ENCODE measurements at places on chromosomes 13 and 19.
A peak's percentile ranks its signal among the peaks of the same experiment; 100 is the strongest.

DNA sequence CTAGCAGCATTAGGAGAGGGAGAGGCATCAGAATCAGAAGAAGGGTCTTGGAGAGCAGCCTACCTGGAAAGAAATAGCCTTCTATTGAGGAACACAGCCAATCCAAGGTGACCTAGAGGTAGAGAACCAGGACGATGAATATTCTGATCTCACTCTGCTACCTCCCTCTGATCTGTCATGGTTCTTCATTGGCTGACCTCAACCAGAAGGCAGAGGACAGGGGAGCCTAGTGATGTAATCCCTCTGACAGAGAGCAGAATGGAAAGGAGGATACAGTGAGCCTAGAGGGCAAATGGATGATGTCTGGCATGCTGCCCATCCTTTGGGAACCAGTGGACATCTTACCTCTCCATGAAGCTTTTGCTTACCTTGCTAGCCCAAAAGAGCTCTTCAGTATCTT, 3.6 kb downstream of the ZNF507 start:
- no peak for DNase-seq

- no peak for DNase-seq
These were observed 1582.0 kb upstream of the PCDH20 start for GRCh38 chr13:62997696-62998095.

GRCh38 chr19:56689198-56689597, 17.6 kb upstream of the ZNF835 start:
- no peak for DNase-seq

DNA sequence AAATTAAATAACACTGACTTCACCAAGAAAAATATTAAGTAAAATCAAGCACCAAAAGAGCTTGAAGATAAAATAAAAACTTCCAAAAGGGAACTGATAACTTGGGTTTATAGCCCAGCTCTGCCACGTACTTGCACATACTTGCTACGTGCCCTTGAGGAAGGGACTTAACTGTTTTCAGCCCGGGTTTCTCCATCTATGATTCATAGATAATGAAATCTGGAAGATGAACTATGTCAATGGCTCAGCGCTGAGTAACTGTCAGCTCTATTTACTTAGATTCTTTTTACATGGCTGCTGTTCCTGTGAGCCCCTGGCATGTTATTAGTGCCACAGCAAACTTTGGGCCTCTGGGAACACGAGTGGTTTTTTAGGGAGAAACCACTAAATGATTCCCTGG, 9.6 kb upstream of the ZC3H13 start:
- no peak for DNase-seq

DNA sequence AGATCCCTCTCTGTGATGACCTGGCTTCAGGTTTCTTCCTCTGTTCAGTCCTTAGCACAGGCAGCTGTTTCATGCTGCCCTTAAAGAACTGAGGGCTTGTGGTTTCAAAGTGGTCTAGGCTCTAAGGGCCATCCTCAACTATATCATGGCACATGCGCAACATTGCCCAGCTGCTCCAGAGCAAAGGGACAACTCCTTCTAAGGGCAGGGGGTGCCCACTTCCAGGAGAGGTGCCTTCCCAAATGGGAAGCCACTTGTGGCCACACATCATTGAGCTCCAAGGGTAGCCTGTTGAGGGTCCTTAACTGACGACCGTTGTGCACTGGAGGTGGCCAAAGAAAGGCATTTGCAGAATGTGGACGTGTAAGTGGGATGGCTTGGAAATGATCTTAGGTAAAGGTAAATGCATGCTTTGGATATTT, 7.3 kb downstream of the GPR183 start:
- DNase-seq: no peak

GRCh38 chr19:48837687-48838086, 1.4 kb upstream of the HSD17B14 start:
- no peak for DNase-seq

- no peak for DNase-seq
These were observed 893 bp upstream of the NPHS1 start for GRCh38 chr19:35853038-35853756.

DNA sequence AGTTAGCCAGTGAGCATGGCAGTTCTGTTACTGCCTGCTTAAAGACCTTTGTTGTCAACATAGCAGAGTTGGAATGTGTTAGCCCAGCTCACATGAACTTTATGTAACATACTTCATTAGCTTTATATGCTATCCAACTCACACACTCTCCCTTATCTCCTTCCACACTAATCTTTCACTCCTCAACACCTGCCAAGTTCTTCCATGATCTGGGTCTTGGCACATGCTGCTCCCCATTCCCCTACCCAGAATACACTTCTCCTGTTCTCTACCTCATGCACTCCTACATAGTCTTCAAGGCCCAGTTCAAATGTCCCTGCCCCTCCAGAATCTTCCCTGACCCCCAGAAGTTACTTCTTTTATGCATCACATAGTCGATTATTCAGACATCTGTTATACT, 179.3 kb downstream of the KATNAL1 start:
- no peak for DNase-seq

GRCh38 chr13:104847922-104848321, 1687.5 kb downstream of the EFNB2 start:
- DNase-seq: no peak

DNA sequence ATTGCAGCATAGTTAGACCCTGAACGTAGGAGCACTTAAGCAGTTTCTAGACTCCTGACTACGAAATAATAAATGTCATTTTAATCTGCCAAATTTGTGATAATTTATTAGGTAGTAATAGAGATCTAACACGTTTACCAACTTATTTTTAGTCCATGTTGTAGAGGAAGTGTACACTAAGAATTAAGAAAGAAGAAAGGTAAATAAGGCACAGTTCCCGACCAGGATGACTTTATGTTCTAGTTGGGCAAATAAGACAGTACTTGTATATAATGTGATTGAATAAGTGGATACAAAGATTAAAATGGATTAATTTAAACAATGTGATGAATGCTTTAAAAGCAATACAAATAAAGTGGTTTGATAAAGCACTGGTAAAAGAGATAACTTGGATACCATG, 1306.2 kb upstream of the PCDH20 start:
- no peak for DNase-seq

DNA sequence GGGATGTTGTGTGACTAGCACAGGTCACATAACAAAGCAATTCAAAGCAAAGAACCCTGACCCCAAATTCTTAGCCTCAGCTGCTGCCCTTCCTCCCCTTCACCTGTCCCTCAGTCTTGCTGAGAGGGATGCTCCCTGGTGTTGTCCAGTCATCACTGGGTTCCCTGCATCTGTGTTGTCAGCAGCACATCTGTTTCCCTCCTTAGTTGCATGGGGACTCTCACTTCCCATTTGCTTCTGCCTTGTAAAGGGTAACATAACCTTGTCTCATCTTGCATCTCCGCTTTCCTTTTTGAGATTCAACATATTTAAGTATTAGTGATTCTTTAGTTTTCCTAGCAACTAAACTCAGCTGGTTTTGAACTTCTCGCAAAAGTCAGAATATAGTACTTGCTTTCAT, 54.0 kb downstream of the SPATA13 start:
- no peak for DNase-seq

DNA sequence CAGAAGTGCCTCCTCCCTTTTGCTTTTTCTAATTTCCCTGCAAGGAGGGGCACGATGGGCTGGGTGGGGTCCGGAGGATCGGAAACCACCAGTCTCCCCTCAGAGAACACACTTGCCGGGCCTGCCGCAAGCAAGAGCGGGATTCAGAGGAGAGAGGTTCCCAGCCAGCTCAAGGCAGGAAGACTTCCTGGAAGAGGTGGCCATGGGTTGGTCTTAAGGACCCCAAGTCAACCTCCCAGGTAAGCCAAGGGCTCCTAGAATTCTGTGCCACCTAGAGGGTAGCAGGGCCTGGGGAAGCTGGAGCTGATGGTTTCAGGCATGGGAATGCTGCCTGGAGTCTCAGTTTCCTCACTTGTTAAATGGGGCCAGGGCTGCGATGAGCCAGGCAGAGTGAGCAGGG, 30.4 kb upstream of the ADGRE5 start:
- DNase-seq: no peak

GRCh38 chr13:102999499-102999898, 66.7 kb downstream of the SLC10A2 start:
- DNase-seq: no peak

- no peak for DNase-seq
These were observed 41.9 kb downstream of the C13orf46 start for GRCh38 chr13:113931841-113932459.

GRCh38 chr19:19032420-19033175, 719 bp downstream of the SUGP2 start:
- peak; percentile 83 for DNase-seq

GRCh38 chr13:22012686-22013085, 341.8 kb downstream of the FGF9 start:
- no peak for DNase-seq

DNA sequence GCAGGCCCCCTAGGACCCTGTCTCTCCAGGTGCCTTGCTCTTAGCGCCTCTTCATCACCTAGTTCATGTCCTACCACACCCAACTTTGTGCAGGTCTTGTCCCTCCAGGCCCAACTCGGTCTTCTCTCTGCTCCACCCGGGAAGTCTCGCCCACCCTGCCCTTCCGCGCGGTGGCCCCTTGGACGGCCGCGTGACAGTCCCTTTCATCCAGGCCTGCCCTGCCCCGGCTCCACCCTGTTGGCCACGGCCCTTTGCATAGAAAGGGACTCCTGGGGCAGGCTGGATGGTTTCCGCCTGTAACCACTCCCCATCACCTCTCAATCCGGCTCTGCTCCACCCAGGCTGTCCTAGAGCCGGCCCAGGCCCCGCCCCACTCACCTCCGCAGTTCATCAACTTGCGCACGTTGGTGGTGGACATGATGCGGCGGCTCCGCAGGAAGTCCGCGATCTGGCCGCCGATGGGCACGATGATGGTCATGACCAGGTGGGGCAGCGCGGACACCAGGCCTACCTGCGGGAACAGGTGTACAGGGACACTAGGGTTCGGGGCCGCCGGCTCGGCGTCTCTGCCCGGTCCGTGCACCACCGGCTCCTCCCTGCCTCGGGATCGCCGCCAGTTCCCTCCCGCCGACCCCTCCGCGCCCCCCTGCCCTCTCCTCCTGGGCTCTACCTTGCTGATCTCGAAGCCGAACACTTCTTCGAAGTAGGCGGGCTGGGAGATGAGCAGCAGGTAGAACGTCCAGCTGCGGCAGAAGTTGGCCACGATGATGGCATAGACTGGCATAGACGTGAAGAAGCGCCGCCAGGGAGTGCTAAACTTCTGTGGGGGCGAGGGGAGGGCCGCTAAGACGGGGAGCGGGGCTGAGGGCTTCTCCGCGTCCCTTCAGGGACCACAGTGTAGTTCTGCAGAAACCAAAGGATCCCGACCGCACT, 7.2 kb downstream of the GFY start:
- DNase-seq: no peak

DNA sequence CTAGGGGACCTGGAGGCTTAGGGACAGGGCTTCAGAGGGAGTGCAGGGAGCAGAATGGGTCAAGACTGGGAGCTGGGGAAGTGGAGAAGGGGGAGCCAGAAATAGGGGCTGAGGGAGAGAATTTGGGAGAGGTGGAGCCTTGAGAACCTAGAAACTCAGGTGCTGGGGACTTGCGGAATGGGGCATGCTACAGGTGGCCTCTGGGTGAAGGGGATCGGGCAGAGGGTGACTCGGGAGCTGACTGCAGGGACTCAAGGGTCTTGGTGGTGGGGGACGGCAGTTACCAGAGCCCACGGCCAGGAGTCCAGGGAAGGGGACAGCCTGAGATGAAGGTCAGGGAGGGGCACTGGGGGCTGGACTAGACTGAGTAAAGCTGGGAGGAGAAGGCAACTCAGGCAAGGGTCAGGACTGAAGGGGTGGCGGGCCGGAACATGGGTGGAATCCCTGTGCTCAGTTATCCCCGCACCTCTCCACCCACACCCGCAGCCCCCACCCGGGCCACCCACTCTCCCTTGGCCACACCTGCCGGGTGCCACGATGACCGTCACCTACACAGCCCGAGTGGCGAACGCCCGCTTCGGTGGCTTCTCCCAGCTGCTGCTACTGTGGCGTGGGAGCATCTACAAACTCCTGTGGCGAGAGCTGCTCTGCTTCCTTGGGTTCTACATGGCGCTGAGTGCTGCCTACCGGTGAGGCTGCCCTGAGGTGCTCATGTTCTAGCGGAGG, 628 bp downstream of the BEST2 start:
- DNase-seq: no peak

- DNase-seq: no peak
These were observed 581 bp downstream of the CALR start for GRCh38 chr19:12938779-12939601.

- no peak for DNase-seq
These were observed 202.1 kb downstream of the KLF12 start for GRCh38 chr13:73932091-73932490.

DNA sequence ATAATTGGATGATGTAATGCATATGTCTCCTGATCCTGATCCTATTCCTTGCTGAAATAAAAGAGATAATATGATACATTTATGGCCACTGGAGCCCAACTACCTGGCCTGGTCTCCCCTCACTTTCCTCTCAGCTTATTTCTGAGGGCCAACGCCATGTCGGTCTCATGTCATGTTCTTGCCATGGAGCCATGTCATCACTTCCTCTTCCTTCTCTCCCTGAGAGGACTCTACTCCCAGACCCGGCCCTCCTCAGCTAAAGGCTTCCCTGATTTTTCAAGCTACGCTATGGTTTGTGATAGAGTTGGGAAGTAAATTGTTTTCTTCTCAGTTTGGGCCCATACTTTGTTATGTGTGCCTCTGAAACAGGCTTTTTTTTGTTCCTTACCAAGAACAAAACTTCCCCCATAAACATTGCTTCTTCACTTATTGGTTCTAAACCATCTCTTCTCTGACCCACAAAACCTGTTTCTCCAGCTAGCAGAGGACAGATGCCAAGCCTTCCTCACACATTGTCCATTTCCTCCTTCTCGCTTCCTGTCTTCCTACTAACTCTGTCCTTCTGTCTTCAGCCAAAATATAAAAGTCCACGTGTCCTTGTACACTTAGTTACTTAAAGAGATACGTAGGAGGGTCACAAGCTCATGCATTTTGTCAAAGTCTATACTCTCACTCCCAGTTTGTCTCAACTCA, 319.9 kb upstream of the DACH1 start:
- DNase-seq: no peak

DNA sequence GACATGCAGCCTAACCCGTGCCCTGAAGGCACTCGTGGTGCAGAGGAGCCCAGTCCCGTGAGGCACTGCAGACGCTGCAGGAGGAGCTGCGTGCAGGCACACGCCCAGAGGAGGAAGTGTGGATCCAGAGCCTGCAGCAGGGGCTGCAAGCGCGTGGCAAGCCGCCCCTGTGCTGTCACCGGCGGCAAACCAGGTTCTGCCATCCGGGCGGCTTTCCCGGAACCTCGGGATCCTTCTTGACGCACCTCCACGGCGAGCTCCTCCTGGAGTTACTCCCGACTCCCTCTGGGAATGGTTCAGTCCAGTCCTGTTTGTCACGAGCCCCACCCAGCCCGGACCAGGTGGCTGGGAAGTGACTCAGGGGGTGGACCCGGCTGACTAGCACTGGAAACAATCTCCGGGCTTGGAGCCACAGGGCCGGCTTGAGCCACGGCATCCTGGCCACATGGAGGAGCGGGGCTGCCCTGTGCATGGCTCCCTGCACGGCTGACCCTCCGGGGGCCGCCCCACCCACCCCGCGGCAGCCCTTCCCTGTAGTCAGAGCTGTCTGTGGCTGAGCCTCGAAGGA, 10.2 kb downstream of the DPP9 start:
- DNase-seq: peak; percentile 91

GRCh38 chr19:2610637-2611482, 91.6 kb downstream of the GNG7 start:
- peak; percentile 66 for DNase-seq

- no peak for DNase-seq
These were observed 1.1 kb downstream of the CYP2S1 start for GRCh38 chr19:41194157-41194552.
